ENCODE measurements at places on chromosomes 3 and 15.

DNA sequence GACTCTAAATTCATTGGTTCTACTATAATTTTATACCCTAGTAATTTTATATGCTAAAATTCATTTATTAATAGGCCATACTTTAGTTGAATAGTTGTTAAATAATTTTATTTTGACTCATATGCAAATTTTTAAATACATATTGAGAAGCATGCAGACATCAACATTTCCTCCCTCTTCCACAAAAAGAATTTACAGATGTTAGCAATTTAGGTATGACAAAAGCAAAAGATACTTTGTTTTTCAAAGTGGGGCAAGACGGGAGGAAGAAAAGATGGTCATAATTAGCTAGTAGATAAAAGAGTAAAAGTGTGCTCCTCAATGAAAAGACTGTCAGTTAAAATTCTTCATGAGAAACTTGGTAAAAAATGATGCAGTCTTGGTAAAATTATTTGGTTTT lies 148.9 kb upstream of the TSPAN3 start:
- no peak for DNase-seq

- no peak for DNase-seq
Observed at GRCh38 chr15:35139822-35140221, 54.7 kb upstream of the NANOGP8 start.

DNA sequence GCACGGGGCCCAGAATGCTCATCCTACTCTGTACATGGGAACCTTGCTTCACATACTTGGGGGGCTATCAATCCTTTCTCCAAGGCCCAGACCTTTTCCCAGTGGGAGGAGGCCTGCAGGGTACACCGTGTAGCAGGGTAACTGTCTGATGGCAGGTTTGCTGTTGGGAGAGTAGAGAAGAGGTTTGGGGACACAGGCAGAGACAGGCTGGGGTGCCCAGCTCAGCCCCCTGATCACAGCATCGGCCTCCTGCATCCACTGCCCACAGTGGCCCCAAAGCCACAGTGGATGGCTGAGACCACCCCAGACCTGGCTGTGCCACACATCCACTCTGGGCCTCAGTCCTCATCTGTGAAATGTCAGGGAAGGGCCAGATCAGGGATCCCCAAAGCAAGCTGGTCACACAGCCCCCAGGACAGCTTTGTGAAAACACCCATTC lies 5.6 kb downstream of the CHRNA3 start:
- DNase-seq, result no peak

DNA sequence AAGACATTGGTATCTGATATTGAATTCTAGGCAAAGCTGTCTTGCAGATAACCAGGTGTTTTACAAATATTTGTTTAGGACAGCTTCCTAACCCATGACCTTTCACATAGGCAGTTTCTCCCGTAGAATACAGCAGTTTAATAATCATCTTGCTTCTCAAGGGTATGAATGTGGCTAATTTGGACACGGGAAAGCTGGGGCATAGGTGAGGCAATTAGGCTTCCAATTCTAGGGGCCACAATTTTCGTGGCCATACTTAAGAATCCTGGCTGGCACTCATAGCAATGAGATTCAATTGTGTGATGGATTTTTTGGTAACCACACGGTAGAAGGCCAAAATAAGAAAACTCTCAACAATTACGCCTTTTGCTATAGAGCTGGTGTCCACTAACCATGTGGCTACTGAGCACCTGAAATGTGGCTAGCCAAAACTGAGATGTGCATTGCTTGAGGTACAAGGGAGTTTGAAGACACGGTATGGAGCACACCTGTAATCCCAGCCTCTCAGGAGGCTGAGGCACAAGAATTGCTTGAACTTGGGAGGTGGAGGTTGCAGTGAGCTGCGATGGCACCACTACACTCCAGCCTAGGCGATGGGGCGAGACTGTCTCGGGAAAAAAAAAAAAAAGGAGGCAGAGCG lies 34.4 kb downstream of the TFRC start:
- DNase-seq, result no peak

DNA sequence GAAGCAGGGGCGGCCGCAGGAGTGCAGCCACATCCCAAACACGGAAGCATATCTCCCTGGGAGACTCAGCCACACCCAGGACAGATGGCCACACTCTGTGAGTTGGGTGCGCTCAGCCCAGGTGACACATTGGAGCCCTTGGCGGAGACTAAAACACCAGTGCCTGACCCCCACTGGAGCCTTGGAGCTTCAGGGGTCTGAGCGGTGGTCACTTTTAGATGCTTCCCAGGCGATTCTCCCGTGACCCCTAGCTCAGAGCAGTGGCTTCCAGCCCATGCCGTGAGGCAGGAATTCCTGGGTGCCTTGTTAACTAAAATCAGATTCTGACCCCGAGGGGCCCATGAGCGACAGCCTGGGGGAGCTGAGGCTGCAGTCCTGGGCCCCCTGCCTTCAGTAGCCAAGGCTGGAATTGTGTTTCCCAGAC lies 54.5 kb downstream of the PLXNA1 start:
- DNase-seq, result no peak

DNA sequence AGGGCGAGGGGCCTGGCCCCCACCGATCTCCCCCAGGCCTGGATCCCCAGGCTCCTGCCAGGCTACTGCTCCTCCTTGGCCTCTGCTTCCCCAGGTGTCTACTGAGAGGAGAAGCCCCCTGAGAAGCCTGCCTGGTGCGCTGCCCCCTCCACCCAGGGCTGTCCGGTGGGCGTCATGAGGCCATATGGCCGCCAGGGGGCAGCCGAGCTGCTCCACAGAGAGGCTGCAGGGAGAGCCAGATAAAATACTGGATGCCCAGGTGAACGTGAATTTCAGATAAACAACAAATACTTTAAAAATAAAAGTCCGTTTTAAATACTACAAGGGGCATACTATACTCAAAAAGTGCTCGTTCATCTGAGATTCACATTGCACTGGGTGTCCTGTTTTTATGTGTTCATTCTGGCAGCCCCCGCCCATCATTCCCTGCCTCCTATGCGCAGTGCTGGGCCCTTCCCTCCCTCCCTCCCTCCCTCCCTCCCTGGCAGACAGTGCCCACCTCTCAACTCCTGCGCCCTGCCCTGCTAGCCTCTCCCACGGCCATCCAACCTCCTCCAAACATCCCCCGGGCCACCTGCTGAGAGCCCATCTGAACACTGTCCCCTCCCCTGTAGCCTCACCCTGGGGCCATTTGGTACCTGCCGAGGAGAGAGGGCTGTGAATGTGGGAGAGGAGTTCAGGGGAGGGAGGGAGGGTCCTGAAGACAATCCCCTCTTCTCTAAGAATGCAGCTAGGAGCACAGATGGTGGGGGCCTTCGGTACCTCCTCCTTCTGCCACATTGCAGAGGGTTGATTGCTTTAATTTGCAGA lies 29.6 kb downstream of the PSTPIP1 start:
- DNase-seq, result peak; percentile 10
